ENCODE measurements at places on chromosomes 2 and 18. TPM values are rescaled to one million over a fixed set of nuclear protein-coding genes. Genes with fewer than 3 reads are reported as not detected.

DNA sequence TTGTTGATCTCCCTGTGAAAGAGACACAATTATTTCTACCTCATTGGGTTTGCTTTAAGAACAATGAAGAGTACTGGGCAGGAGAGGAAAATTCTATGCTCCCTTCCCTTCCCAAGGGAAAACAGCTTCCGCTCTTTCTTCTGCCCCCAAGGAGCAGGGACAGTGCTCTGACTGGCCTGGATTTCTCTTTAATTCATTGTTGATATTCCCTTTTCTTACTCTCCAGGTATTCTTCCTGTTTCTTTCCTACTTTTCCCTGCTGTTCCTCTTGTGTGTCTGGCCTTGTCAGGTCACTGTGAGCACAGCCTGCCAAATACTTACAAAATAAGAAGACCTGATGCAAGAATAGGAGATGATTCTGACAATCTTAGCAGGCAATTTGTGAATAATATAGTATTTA lies 49.6 kb upstream of the SPAG16 start:
- H3K27me3 ChIP-seq: no peaks in the 10 kb centered on the region
- no peak overlapping the region for H3K27ac ChIP-seq
- peaks cover 8% of the 10 kb centered on the region for H3K4me1 ChIP-seq
- no peak for DNase-seq
- no peaks in the 10 kb centered on the region for H3K36me3 ChIP-seq

Gene YES1
- 92.3 TPM for total RNA-seq

- peak; percentile 94 for DNase-seq
- no peaks in the 10 kb centered on the region for H3K27me3 ChIP-seq
- peak overlapping the region; percentile 86 for H3K27ac ChIP-seq
- peak overlapping the region; percentile 24 for H3K4me3 ChIP-seq
Measured at GRCh38 chr18:75280427-75281280, 70.1 kb downstream of the TSHZ1 start.

Gene KLF7
- 53.7 TPM for total RNA-seq

GRCh38 chr2:216517447-216518225 lies 19.0 kb downstream of the RPL37A start:
- no peak overlapping the region for H3K27ac ChIP-seq
- H3K4me1 ChIP-seq: no peaks in the 10 kb centered on the region
- H3K36me3 ChIP-seq: no peaks in the 10 kb centered on the region
- no peak for DNase-seq

GRCh38 chr2:162677476-162677875 lies 161.1 kb downstream of the KCNH7 start:
- peak; percentile 67 for DNase-seq
- H3K27me3 ChIP-seq: no peaks in the 10 kb centered on the region
- no peak overlapping the region for H3K4me3 ChIP-seq

Gene MZT2B
- total RNA-seq: 337 TPM

All from endothelial cell of umbilical vein (primary cell).